Sigmoid colon (tissue), 7 donors: ENCODE measurements at places on chromosomes 6 and 20. TPM values are rescaled to one million over a fixed set of nuclear protein-coding genes. Genes with fewer than 3 reads are reported as not detected.

GRCh38 chr20:13525225-13525940 lies 113.3 kb downstream of the TASP1 start:
- H3K4me3 ChIP-seq, result no peak overlapping the region
- peaks cover 5% of the 10 kb centered on the region for H3K4me1 ChIP-seq
- H3K36me3 ChIP-seq, result no peaks in the 10 kb centered on the region
- no peak overlapping the region for H3K27ac ChIP-seq
- no peaks in the 10 kb centered on the region for H3K27me3 ChIP-seq

DNA sequence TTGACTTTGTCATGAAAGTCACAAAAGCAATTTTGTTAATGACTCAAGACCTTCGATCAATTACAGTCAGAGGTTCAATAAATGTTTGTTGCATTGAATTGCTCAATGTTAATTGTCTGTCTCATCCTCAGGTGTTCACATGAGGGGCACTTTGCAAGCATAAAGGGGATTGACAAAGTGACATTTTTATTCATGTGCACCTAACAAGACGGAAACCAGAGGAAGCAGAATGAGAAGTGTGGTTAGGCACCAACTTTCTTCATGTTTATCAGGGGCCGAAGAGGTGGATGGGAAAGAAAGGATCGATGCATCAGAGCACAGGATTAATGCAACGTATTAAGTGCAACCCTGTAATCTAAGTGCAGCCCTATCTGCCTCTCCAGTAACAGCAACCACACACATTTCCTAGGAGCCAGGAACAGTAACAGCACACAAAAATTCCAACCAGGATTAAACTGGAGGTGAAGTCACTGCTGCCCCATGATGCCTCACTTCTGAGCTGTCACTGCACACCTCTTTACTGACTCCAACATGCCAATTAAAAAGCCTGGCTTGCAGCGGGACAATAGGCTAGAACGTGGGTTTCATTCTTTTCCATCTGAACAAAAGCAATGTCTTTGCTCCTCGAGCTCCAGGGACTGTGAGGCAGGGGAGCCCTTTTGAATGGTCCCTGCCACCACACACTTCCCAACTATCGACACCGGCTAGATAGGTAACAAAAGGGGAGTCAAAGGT lies 262.7 kb downstream of the CD83 start:
- H3K27me3 ChIP-seq, result no peaks in the 10 kb centered on the region
- no peaks in the 10 kb centered on the region for H3K4me1 ChIP-seq
- H3K4me3 ChIP-seq, result no peak overlapping the region
- no peak for DNase-seq
- H3K27ac ChIP-seq, result no peak overlapping the region

DNA sequence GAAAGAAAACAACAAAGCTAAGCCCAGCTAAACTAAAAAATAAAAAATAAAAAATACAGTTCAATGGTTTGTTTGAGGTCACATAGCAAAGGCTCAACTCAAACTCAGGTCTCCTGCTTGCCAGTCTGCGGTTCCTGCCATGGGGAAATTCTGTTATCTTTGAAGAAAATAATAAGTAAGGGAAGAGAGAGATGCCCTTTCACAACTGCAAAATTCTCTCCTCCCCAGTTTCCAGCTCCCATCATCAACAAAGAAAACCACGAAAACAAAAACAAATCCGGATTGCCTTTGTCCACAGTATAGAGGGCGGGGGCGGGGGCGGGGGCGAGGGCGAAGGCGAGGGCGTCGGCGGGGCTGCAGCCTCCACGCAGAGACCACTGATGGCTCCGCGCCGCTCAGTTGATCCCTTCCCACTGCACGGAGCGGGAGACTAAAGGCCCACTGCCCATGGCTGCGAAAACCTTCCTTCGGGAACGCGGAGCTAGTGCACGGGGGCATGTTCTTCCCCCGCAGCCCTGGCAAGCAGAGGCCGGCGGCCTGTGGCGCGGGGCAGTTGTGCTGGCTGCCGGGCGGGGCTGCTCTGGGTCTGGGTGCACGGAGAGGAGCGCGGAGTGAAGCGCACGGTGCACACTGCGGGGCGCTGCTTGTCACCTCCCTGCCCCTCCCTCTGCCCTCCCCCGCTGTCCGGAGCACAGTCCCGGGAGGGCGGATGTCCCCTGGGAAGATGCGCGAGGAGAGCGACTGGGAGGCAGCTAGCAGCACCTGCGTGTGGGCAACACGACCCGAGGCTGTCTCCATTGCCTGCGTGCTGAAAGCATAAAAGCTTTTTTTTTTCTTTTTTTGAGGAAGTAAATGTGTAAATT lies 54.1 kb upstream of the TPD52L1 start:
- H3K4me3 ChIP-seq, result peak overlapping the region; percentile 57
- peak overlapping the region; percentile 81 for H3K27ac ChIP-seq
- peaks cover 63% of the 10 kb centered on the region for H3K4me1 ChIP-seq
- DNase-seq, result peak; percentile 87
- no peaks in the 10 kb centered on the region for H3K27me3 ChIP-seq

Gene GABRR1
- total RNA-seq, result not detected

DNA sequence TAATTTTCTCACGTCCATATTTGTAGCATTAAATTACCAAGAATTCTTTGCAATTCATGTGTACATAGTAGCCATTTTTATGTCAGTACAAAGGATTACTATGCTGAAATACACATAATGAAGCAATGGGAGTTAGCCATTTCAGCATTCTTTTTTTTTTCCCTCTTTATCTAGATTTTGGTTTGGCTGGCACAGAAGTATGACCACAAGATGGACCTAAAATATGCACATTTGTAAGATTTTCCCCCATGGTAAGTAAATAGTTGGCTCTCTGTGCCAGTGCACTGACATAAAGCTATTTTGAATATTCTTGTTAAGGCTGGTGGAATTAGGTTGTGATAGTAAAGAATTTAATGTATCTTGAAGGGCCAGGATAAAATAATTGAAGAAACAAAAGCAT lies 486.1 kb upstream of the BTBD3 start:
- no peaks in the 10 kb centered on the region for H3K4me1 ChIP-seq
- H3K4me3 ChIP-seq, result no peak overlapping the region
- no peaks in the 10 kb centered on the region for H3K27me3 ChIP-seq
- DNase-seq, result no peak
- no peak overlapping the region for H3K27ac ChIP-seq

Gene TBXT
- total RNA-seq, result not detected

DNA sequence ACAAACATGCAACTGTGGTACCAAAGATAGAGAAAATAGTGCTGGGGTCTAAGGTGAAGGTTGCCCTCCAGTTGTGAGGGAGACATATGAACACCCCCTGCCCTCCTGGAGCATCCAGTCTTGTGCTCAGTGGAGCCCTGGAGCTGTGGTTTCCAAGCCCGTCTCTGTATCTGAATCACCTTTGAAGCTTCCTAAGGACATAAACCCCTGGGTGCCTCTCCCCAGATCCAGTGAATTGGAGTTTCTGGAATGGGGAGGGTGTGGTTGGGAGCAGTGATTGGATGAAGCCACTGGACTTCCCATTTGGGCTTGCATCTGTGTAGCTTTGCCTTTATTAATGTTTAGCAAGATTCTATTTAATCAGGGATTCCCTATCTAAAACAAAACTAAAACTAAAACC lies 22.4 kb upstream of the E2F3 start:
- H3K4me1 ChIP-seq, result no peaks in the 10 kb centered on the region
- no peaks in the 10 kb centered on the region for H3K27me3 ChIP-seq
- DNase-seq, result no peak
- H3K36me3 ChIP-seq, result no peaks in the 10 kb centered on the region
- H3K27ac ChIP-seq, result no peak overlapping the region

- H3K4me1 ChIP-seq, result peaks cover 55% of the 10 kb centered on the region
- H3K4me3 ChIP-seq, result no peak overlapping the region
- DNase-seq, result peak; percentile 90
- peak overlapping the region; percentile 89 for H3K27ac ChIP-seq
- H3K27me3 ChIP-seq, result no peaks in the 10 kb centered on the region
- H3K36me3 ChIP-seq, result no peaks in the 10 kb centered on the region
These were observed 67.1 kb upstream of the ZNFX1 start for GRCh38 chr20:49344975-49345374.

Gene SF3B5
- 200 TPM for total RNA-seq

Gene MOG
- total RNA-seq, result not detected

Gene SLC17A4
- not detected for total RNA-seq

- H3K36me3 ChIP-seq, result no peaks in the 10 kb centered on the region
- H3K27me3 ChIP-seq, result no peaks in the 10 kb centered on the region
- no peak for DNase-seq
- no peaks in the 10 kb centered on the region for H3K4me1 ChIP-seq
- no peak overlapping the region for H3K4me3 ChIP-seq
These were observed 12.8 kb downstream of the ZDHHC14 start for GRCh38 chr6:157393669-157394327.

GRCh38 chr20:58407966-58408557 lies 19.0 kb downstream of the VAPB start:
- H3K4me3 ChIP-seq, result no peak overlapping the region
- H3K36me3 ChIP-seq, result no peaks in the 10 kb centered on the region
- no peak for DNase-seq
- peaks cover 45% of the 10 kb centered on the region for H3K4me1 ChIP-seq
- H3K27me3 ChIP-seq, result no peaks in the 10 kb centered on the region
- peak overlapping the region; percentile 42 for H3K27ac ChIP-seq

- no peaks in the 10 kb centered on the region for H3K4me1 ChIP-seq
- H3K36me3 ChIP-seq, result no peaks in the 10 kb centered on the region
- no peak overlapping the region for H3K4me3 ChIP-seq
- no peak for DNase-seq
These were observed 49.0 kb upstream of the TAGAP start for GRCh38 chr6:159093609-159094443.

GRCh38 chr6:43376551-43376981 lies 7.1 kb upstream of the ZNF318 start:
- no peaks in the 10 kb centered on the region for H3K27me3 ChIP-seq
- H3K4me3 ChIP-seq, result no peak overlapping the region
- H3K27ac ChIP-seq, result no peak overlapping the region
- no peaks in the 10 kb centered on the region for H3K36me3 ChIP-seq

GRCh38 chr20:43440531-43440930 lies 17.2 kb upstream of the SRSF6 start:
- DNase-seq, result no peak
- no peaks in the 10 kb centered on the region for H3K27me3 ChIP-seq
- no peaks in the 10 kb centered on the region for H3K36me3 ChIP-seq
- no peaks in the 10 kb centered on the region for H3K4me1 ChIP-seq
- H3K4me3 ChIP-seq, result no peak overlapping the region

- H3K36me3 ChIP-seq, result no peaks in the 10 kb centered on the region
- no peak for DNase-seq
- H3K27me3 ChIP-seq, result no peaks in the 10 kb centered on the region
- H3K27ac ChIP-seq, result no peak overlapping the region
- no peak overlapping the region for H3K4me3 ChIP-seq
- H3K4me1 ChIP-seq, result no peaks in the 10 kb centered on the region
These were observed 180.3 kb downstream of the C6orf118 start for GRCh38 chr6:165129086-165129485.

Gene GNRH2
- not detected for total RNA-seq

DNA sequence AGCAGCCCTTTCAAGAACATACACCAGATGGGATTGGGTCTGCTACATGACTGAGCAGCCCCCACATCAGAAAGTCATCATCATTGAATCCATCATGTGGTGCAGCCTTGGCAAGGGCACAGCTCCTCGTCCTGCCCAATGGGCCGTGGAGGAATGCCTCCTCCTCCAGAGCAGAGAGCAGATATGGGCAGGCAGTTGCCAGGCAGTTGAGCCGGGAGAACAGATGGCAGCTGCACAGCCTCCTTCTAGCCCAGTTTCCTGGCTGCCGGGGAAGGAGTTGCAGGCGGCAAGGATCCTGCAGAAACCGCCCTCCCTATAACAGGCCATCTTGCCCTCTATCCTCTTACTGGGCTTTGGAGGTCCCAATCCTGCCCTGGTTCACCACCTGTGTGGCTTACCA lies 11.9 kb upstream of the ZFAND3 start:
- H3K27ac ChIP-seq, result no peak overlapping the region
- H3K4me1 ChIP-seq, result no peaks in the 10 kb centered on the region
- H3K27me3 ChIP-seq, result no peaks in the 10 kb centered on the region
- no peak for DNase-seq
- no peaks in the 10 kb centered on the region for H3K36me3 ChIP-seq

Gene LCA5
- 7.2 TPM for total RNA-seq

Gene TP53TG5
- total RNA-seq, result not detected

Gene KCNK15
- total RNA-seq, result 2.1 TPM

Gene SLPI
- 16.6 TPM for total RNA-seq

- H3K36me3 ChIP-seq, result no peaks in the 10 kb centered on the region
- H3K4me3 ChIP-seq, result no peak overlapping the region
- peak; percentile 85 for DNase-seq
- H3K27ac ChIP-seq, result peak overlapping the region; percentile 20
- H3K27me3 ChIP-seq, result no peaks in the 10 kb centered on the region
These were observed 282.1 kb downstream of the UST start for GRCh38 chr6:149028767-149029405.

DNA sequence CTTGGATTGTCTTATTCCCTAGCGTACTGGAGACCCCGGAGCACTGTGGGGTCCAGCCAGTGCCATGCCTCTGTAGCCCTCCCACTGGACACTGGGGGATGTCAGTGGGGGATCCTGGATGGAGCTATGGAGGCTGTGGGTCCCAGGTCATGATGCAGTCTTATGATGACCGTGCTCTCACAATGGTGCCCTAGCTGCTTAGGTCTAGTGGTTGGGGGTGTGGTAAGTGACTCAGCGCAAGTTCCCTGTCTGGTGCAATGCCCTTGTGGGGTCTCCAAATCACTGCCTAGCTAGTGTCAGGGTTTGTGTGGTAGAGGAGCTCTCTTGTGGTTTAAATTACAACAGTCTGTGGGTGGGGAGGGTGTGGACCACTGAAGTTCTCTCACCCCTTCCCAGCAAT lies 135.4 kb downstream of the CDC5L start:
- H3K27me3 ChIP-seq, result no peaks in the 10 kb centered on the region
- H3K36me3 ChIP-seq, result no peaks in the 10 kb centered on the region
- no peak for DNase-seq
- H3K27ac ChIP-seq, result no peak overlapping the region

DNA sequence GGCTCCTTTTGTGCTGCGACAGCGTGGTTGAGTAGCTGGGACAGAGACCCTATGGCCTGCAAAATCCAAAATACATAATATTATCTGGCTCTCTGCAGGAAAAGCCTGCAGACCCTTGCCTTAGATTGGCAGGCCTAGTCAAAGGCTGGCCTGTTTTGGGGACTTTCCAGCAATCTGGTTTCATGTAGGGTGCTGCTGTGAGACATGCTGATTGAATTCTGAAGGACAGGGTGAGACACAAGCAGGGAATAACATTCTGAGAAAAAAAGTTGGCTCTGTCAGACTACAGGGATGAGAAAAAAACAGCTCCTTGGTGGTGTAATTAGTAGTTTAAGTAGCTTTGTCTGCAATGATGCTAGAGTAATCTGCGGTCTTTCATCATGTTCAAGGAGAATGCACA lies 402.7 kb upstream of the AGPAT4 start:
- no peaks in the 10 kb centered on the region for H3K27me3 ChIP-seq
- H3K36me3 ChIP-seq, result no peaks in the 10 kb centered on the region
- H3K27ac ChIP-seq, result no peak overlapping the region
- no peak overlapping the region for H3K4me3 ChIP-seq

- H3K4me1 ChIP-seq, result peaks cover 29% of the 10 kb centered on the region
- H3K27ac ChIP-seq, result peak overlapping the region; percentile 99
- no peaks in the 10 kb centered on the region for H3K27me3 ChIP-seq
These were observed 1.6 kb downstream of the PSMB9 start for GRCh38 chr6:32855467-32856174.
